Left lobe of liver (tissue), 2 donors: ENCODE measurements at places on chromosomes 7 and 10.

DNA sequence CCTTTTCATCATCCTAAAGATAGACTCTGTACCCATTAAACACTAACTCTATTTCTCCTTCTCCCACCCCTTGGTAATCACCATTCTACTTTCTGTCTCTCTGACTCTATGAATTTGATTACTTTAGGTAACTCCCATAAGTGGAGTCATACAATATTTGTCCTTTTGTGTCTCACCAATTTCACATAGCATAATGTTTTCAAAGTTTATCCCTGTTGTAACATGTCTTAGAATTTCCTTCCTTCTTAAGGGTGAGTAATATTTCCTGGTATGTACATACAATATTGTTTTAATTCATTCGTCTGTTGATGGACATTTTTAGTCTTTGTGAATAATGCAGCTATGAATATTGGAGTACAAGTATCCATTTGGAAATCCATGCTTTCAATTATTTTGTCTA is 50.9 kb upstream of the CDCA7L start:
- DNase-seq: no peak

DNA sequence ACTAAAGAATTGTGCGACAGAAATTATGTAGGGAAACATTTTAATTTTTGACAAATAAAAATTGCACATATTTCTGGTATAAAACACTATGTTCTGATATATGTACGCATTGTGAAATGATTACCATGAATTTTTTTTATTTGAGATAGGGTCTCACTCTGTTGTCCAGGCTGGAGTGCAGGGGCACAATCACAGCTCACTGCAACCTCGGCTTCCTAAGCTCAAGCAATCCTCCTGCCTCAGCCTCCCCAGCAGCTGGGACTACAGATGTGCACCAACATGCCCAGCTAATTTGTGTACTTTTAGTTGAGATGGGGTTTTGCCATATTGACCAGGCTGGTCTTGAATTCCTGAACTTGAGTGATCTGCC is 149.2 kb downstream of the FRMD4A start:
- DNase-seq: no peak

DNA sequence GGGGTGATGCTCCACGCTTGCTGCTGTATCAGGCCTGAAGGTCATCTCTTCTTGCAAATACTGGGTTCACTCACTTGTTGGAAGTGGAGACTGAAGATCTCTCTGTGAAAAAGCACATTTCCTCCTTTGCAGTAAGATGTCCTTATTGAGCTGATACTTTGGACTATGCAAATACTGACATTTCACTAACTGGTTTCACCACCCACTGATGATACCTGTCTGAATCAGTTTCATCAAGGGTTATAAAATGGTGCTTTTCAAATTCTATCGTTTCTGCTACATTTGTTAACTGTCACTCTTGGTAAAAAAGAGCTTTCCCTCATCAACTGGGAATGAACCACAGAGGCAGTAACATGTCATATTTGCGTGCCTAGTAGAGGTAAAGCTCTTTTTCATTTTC is 35.5 kb downstream of the RAB19 start:
- no peak for DNase-seq

DNA sequence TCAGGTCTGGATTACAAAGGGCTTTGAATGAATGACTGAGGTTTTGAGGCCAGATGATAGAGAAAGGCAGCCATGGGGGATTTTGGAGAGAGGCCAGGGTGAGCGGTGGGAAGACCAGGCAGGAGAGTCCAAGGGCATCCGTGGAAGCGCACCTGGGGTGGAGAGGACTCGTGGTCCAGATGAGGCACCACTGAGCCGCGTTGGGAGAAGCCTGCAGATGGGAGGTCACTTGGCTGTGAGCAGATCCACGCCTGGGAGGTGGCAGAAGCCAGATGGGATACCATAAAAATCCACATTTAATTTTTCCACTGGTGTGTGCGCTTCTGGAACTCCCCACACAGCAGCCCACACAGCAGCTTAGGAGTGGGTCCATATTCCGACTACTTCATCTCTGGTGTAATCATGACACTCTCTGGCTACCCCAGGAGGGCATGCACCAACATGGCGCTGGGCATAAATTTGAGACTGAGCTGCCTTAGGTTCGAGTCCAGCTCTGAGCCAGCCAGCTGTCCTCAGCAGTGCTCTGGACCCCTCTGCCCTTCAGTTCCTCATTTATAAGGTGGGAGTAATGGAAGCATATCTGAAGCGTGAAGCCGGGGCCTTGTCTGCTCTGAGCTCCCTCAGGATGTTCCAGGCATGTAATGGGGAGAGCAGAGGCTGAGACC is 90.2 kb upstream of the FAM20C start:
- DNase-seq: no peak

DNA sequence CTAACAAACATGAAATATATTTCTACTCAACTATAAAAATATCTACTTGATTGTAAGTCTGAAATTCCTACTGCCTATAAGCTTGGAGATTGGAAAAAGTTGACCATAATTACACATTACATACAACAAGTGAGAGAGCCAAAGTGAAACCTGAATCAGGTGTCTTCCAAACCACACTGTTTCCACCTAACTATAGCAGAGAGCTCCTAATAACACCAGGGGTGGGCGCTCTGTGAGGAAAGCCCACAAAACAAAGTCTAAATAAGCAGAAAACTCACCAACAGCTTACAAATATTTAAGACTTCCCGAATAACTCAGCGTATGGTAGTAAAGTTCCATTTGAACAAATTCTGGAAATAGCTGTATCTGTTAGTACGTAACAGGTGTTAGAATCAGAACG is 119.9 kb downstream of the GPR37 start:
- no peak for DNase-seq
